Fibroblast of gingiva (primary cell): ENCODE measurements at places on chromosomes 7 and 10.

DNA sequence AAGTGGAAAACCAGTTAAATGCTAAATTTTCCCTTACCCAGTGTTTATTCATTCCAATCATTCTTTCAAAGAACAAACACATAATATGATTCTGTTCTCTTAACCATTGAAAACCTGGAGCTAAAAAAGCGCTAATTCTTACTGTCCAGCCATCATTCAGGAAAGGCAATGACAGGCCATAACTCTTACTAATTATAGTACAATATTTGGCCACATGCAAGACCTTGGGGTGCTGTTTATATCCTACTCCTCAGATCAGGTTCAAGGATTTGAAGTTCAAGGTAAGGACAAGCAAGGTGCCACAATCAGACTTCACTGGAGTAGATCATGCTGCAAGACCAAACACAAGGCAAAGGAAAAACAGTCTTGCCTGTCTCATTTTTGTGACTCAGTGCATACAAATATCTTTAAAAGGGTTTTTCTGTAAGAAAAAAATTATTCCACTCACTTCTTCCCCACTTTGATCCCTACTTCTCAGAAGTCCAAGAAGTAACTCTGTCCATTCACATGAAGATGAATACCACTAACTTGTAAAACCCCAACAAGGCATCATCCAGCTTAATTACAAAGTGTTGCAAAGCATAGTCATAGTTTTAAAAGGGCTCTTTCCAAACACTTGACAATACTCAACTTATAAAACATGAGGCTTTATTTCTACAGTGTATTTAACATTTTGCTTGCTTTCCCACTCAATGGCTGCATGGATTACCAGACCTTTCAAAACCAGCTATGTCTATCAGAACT lies 153.0 kb downstream of the DOCK4 start:
- no peak for DNase-seq

- peak; percentile 63 for DNase-seq
Measured at GRCh38 chr7:2018569-2019460, 213.9 kb downstream of the MAD1L1 start.

DNA sequence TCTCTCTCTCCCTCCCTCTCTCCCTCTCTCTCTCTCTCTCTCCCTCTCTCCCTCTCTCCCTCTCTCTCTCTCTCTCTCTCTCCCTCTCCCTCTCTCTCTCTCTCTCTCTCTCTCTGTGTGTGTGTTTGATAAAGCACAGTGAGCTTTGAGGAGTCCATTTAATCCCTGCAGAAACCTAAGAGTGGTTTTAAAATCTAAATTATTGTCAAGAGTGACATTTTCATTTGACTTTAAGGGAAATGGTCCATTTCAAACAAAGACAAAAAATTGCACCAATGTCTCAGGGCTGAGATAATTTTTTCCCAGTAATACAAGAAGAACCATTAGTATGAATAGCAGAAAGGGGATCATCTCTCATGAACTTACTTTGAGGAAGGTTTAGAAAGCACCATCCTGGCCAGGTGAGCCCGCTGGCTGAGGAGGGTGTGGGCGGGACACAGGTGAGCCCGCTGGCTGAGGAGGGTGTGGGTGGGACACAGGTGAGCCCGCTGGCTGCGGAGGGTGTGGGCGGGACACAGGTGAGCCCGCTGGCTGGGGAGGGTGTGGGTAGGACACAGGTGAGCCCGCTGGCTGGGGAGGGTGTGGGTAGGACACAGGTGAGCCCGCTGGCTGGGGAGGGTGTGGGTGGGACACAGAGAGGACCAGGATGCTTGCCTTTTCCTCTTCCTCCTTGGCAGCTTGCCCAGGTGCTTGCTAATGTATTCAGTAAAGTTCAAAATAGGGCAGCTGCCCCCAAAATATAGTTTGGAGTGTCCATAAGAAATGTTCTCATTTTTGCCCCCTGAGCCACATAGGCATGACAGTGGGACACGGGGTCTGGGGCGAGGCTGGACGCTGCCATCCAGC lies 125.0 kb downstream of the DNAJB6 start:
- no peak for DNase-seq

DNA sequence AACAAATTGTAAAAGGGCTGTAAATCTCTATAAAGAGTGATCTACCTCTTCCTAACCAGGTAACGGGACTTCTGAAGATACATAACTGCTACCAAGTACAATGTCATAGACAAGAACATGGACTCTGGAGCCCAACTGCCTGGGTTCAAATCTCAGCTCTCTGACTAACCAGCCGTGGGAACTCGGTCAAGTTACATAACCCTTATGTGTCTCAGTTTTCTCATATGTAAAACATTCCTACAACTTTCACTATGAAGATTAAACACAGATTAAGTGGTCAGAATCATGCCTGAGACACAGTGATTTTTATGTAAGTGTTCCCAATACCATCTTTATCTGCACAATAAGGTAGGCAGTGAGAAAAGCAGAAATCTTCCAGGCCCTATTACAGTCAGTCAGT lies 52.6 kb downstream of the ITGB1 start:
- DNase-seq: no peak

DNA sequence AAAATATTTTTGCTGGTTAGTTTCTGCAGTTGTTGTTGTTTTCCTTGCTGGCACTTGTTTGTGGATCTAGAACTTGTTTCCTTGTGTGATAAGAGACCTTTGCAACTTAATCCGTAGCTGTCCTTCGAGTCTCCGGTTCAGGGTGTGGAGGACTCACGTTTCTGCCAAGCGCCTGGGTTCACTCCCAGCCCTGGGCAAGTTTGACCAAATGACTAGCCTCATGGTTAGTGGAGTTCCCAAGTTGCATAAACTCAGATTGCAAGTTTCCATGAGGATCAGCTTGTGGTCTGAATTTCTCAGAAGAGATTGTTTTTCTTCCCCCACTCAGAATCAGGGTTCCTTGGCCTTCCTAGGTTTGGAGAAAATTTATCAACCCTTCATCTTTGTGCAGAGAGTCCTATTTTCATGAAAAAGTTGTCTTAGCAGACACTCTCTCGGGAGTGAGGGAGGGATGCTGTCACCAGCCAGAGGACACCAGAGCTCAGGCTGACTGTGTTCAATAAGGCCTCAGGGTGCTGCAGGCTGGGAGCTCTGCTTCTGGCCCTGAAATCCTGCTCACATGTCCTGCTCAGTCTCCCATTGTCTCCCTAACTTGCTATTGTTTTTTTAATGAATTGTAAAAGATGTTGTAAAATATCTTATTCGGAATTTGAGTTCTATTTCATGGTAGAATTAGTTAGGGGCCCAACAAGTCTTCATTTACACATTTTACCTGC lies 377.7 kb upstream of the KLF6 start:
- DNase-seq: no peak

DNA sequence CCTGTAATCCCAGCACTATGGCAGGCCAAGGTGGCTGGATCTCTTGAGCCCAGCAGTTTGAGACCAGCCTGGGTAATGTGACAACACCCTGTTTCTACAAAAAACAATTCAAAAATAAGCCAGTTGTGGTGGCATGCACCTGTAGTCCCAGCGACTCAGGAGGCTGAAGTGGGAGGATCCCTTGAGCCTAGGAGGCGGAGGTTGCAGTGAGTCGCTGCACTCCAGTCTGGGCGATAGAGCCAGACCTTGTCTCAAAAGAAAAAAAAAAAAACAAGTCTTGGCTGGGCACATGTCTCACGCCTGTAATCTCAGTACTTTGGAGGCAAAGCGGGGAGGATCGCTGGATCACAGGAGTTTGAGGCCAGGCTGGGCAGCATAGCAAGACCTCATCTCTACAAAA lies 74.6 kb upstream of the PDSS1 start:
- DNase-seq: no peak

DNA sequence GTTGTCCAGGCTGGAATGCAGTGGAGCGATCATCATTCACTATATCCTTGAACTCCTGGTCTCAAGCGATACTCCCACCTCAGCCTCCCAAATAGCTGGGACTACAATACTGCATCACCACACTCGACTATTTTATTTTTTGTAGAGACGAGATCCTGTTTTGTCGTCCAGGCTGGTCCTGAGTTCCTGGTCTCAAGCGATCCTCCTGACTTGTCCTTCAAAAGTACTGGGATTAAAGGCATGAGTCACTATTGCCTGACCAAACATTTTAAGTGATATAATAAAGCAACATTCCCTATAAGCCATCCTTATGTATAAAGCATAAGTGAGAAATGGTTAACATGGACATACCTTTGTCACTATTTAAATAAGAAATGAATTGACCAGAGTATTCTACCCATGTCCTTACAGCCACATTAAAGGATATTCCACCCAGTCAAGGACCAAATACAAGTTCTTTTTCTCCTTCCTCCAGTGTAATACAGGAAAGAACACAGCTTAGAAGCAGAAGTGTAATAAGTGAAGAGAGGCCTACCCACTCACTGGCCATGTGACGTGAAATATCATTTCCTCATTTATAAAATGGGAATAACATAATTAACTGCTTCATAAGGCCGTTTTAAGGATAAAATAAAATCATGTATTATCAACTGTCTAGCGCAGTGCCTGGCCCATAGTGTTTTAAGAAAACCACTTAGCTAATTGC lies 82.0 kb downstream of the DOCK4 start:
- no peak for DNase-seq

DNA sequence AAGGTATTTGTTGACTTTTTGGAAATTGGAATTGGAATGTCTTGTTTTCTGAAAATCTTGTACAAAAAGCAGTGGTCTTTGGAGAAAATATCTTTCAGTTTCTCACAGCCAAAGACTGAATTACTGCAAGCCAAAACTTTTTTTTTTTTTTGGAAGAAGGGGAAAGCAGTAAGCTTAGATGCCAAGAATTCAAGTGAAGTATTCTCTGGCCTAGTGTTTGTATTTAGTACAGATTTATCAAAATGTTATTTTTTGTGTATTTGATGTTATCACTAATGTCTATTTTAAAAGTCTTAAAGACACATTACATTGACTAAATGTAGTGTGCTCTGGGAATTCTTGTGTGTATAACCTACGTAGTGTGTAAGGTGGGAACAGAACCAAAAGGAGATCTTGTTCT lies 6.2 kb downstream of the TET1 start:
- DNase-seq: no peak

- DNase-seq: no peak
Measured at GRCh38 chr10:607545-608185, 81.8 kb downstream of the DIP2C start.

GRCh38 chr10:110864662-110865140 lies 7.0 kb upstream of the PDCD4 start:
- DNase-seq: no peak

DNA sequence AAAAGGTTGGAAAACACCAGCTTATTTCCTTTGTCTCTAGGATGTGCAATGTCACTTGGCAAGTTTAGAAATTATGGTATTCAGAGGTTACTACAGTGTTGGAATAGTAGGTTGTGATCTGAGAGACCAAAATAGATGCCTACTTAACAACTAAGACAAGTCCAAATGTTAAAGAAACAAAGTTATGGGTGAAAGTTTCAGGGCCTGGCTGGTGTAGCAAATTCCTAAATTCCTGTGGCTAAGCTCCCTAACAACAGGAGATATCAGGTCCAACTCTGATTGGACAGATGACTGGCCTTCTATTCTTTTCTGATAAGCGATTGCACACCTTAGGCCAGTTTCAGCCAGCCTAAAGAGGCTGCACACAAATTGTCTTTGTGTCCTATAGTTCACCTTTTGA lies 873.5 kb downstream of the REEP3 start:
- DNase-seq: no peak

GRCh38 chr7:111086532-111086931 lies 4.4 kb upstream of the LRRN3 start:
- DNase-seq: no peak

DNA sequence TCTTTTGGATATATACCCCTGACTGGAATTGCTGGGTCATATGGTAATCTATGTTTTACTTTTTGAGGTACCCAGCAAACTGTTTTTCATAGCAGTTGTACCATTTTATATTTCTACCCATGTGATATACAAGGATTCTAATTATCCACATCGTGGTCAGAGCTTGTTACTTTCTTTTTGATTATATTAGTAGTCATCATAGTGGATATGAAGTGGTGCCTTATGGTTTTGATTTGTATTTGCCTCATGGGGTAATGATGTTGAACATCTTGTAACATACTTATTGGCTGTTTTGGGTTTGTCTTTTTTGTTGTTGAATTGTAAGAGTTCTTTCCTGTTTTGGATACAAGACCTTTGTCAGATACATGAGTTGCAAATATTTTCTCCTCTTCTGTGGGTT lies 51.7 kb downstream of the MAPK8 start:
- DNase-seq: peak; percentile 18

GRCh38 chr7:2115760-2116447 lies 116.8 kb downstream of the MAD1L1 start:
- DNase-seq: no peak

GRCh38 chr10:64859911-64860310 lies 1338.7 kb downstream of the REEP3 start:
- DNase-seq: no peak

GRCh38 chr7:84546403-84546802 lies 351.8 kb upstream of the SEMA3A start:
- DNase-seq: no peak

DNA sequence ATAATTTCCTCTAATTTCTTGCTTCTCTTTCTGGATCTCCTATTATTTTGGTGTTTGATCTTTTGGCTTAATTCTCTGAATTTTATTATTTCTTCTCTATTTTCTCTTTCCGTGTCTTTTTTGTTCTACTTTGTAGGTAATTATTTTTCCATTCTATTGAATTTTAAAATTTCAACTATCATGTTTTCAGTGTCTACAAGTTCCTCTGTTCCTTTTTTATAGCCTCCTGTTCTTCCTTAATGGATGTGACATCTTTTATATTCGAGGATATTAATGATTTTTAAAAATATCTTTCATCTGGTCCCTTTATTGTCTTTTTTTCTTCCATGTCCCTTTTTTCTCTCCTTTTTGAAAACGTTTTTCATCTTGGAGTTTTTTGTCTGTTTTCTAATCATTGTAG lies 11.1 kb downstream of the CDC123 start:
- no peak for DNase-seq

DNA sequence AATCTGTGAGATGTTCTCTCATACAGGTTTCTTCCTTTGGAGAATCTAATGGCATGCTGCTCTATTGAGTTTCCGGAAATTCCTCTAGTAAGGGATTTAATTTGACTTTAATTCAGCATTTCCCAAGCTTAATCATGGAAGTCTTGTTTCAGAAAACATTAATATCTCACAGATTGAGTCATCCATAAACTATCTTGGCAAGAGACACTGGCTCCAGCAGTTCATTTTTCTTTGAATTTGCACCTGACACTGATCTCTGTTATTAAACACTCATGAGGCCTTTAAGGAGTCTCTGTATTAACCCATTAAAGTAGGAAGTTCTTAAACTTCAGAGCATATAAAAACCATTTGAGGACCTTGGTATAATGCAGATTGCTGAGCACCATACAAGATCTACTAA lies 3.6 kb upstream of the ITGB8 start:
- peak; percentile 15 for DNase-seq

DNA sequence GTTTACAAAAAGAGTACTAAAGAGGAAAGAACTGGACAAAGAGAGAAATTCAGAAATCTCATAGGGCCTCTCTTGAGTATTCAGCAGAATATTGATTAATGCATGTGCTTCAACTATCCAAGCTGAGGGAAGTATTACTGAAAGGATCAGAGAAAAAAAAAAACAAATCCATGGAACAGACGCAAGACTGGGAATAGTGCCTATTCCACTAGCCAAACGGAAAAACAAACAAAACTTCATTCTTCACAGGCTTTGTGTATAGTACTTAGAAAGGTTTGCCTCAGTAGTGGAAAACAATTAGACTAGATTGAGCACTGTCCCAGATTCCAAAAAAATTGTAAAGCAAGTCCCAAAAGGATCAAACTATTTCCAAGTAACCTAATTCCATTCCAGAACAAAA lies 106.2 kb downstream of the TFEC start:
- DNase-seq: peak; percentile 42

GRCh38 chr10:26093229-26093628 lies 123.3 kb upstream of the GAD2 start:
- no peak for DNase-seq

- no peak for DNase-seq
Measured at GRCh38 chr10:103854265-103854685, 1.1 kb downstream of the SH3PXD2A start.
